ENCODE measurements at places on chromosomes 2 and 18.

- DNase-seq, result no peak
These were observed 187.1 kb downstream of the ZNF407 start for GRCh38 chr18:74784752-74785151.

DNA sequence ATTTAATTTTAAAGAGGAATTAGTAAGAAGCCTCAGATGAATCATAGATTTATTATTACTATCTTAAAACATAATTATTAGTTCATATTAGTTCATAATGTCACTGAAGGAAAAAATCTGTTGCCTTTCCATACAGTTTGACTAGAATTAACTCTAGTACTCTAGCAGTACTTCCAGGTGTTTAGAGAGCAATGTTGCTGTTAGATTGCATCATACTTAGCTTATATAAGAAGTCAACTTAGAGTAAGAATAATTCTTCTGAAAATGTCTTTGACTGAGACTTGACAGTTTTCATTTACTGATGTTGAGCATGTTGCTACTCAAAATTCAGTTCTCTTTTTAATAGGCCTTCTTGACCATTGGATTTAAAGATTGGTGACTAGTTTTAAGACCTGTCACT is 4.7 kb downstream of the RAB3GAP1 start:
- DNase-seq, result no peak

DNA sequence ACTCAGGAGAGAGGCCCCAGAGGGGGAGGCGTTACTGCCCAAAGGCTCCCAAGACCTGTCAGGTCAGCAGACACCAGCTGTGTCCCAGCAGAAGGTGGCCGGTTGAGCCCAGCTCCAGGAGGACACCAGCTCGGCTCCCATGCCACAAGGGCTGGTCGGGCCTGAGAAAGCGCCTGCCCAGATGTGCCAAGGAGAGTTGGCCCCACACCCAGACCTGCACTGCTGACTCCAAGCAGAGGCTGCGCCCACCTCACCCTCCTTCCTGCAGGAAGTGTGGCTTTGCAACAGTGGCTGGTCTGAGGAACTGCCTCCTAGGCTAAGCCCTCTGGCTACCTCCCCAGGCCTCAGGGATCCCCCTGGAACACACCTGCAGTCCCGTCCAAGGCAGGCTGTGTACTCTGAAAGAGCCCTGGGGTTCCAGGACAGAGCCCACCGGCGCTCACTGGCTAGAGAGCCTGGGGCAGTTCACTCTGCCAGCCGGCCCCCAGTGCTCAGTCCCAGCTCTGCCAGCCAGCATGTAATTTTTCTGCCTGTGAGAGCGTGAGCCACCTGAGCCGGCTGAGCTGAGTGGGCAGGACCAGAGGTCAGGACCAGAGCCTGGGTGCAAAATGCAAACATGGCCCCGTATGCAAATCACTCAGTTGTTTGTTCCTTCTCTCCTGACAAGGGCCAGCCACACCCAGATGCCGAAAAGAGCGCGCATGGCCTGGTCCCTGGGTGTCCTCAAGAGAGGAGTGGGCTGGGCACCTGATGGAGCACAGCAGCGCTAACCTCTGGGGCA is 36.9 kb upstream of the PTMA start:
- peak; percentile 71 for DNase-seq

- no peak for DNase-seq
These were observed 56.3 kb downstream of the FBLN7 start for GRCh38 chr2:112194482-112194881.

- no peak for DNase-seq
These were observed 467.5 kb downstream of the FBXO15 start for GRCh38 chr18:73679941-73680712.

GRCh38 chr2:67322353-67323001 is 74.7 kb upstream of the ETAA1 start:
- no peak for DNase-seq

DNA sequence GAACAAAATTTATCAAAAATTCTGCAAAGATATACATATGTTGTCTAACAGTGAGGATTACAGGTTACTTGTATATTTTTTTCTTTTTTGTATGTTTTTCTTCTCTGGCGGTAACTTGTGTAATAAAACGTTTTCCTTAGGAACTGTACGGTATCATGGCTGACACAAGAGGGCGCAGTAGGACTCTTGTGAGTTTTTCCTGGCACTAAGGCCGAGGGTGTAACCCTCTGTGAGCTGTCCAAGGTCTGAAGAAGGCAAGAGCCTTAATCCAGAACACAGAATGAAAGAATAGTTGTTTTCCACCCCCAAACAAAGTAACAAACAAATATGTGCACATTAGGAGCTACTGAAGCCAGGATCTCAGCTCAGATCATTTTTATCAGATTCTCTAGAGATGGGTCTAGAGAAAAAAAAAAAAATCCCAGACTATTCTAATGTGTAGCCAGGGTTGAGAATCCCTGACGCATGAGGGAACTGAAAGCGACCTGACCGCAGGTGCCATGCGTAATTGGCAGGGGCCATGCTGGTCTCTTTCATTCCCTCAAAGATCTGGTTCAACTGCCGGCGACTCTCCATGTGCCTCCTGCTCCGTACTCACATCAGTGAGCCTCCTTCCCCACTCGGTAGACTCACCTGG is 27.0 kb downstream of the TMEM200C start:
- DNase-seq, result peak; percentile 52

DNA sequence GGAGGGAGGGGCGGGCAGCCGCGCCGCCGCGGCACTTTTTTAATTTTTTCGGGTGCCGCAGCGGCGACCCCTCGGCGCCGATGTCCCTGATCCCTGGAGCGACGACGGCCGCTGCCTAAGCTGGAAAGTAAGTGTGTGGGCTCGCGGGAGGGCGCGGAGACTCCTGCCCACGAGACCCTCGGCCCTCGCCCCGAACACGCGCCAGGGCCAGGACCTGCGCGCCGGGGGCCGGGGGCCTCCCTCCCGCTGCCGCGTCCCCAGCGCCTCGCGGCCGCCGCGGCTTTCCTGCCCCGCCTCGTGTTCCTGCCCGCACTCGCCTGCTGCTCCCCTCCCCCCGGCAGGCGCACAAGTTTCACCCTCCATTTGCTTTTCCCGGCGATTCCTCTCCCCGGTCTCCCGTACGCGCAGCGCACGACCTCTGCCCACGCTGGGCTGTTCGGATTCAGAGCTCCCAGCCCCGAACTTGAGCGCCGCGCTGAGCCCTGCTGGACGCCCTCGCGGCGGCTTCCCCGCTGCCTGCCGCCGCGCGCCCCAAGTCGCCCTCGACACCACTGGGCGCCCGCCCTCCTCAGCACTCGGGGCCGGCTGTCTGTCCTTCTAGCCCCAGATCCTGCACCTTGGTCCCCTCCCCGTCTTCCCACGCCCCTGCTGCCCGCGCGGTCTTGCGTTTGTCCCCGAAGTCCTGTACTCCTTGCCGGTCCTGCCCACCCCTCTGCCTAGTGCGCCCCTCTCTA is 507 bp downstream of the PKP4 start:
- peak; percentile 41 for DNase-seq

DNA sequence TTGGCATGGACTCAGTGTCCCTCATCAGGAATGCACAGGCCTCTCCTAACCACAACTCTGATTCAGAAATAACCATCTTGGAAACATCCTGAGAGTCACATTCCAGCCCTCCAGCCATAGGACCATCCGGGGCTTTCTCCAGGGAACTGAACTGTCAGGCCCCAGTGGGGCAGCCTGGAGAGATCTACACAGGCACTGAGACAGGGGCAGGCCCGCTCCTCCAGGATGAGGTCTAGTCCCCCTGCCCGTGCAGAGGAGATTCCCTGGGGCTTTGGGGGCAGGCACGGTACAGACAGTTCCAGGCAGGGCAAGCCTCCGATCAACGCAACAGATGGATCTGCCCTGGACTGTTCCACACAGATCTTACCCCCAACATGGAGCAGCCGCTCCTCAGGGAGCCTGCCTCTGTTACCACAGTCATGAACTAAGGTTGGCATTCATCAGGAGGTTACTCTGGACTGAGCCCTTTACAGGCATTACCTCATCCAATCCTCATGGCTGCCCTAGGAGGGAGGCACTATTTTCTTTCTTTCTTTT is 12.0 kb downstream of the KCNK3 start:
- DNase-seq, result no peak

GRCh38 chr2:62473246-62473827 is 32.7 kb downstream of the TMEM17 start:
- DNase-seq, result no peak

Measured in germinal center (tissue), 1 donor.